D341Med (cell line): ENCODE measurements at places on chromosomes 12 and 14.
A peak's percentile ranks its signal among the peaks of the same experiment; 100 is the strongest.

DNA sequence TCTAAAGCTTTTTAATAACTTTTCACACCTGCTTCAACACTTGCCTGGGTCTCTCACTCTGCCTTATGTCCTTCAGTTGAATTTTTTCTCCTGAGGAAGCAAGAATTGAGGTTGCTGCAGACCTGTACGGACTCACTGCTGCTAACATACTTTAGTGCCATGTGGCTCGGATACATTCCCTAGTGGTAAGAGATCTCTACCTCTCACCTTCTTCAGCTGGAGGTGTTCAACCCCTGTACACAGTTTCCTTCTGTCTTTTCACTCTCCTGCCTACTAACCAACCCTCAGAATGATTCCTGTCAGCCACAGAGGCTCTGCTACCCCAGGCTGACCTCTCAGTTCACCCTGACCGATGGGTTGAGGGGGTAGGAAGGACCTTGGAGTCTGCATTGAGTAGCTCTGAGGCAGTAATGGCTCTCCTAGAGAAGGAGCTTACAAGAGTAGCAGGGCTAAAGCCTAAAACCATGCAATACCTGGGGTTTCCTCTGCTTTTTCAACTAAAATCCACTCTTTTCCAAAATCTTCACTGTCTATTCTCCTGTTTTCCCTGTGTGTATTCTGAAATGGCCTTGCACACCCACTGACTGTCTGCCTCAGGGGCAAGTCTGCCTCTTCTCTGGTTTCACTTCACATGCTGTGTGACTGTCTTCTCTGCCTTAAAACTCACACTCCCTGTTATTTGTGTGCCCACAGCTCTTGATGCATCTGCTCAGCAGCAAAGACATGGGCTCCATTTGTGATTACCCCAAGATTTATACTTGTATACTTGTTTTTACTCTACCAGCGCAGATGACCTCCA lies 14.0 kb upstream of the DHRS2 start:
- DNase-seq = no peak

- DNase-seq = no peak
Observed at GRCh38 chr14:93064411-93065271, 51.1 kb downstream of the ITPK1 start.

GRCh38 chr14:45104561-45104960 lies 20.6 kb downstream of the PRPF39 start:
- no peak for DNase-seq

DNA sequence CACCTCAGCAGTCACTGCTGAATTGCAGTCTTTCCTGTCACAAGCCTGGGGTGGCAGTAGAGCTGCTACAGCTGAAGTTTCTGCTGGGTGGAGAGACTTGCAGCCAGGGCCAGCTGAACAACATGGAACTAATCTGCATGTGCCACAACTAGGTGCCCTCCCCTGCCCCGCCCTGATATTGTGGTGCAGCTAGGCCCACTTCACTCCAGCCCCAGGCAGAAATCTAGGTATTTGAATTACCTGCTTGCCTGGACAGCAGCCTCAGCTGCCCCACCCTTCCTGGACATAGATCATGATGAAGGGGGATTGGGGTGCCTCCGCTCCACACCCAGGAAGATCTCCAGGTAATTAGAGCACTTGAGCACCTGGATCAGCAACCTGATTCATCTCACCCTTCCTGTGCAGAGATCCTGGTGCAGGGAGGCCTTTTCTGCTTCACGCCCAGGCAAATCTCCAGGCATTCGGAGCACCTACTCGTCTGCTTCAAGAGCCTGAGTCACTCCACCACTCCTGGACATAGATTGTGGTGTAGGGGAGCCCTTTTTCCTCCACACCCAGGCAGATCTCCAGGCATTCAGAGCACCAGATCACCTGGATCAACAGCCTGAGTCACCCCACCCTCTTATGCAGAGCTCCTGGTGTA lies 477.0 kb downstream of the SOX5 start:
- no peak for DNase-seq

DNA sequence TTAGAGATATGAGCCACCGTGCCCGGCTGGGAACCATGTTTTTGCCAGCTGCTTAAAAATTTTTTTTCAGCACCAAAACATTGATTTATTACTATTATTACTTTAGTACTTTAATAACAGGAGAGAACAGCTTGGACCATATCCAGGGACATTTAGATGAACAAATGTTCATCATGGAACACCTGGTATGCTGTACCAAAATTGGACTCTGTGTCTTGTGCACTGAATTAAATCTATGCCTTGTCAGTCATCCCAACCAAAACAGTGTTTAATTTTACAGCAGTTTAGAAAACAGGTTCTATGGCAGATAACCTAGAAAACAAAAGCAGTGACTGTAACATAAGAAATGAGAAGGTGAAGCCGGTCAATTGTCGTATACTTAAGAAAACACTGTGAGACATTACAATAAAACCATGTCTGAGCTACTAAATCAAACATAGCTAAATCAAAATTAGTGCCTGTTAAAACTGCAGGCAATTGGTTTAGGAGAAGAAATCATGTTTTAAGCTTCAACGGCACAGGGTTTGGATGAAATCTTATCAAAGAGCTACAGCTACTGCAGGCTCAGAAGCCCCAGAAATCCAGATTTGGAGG lies 58.2 kb upstream of the PYGL start:
- DNase-seq = no peak

GRCh38 chr14:91595736-91596135 lies 85.6 kb upstream of the PPP4R3A start:
- DNase-seq = no peak

GRCh38 chr14:71695611-71696350 lies 236.4 kb upstream of the RGS6 start:
- DNase-seq = no peak

DNA sequence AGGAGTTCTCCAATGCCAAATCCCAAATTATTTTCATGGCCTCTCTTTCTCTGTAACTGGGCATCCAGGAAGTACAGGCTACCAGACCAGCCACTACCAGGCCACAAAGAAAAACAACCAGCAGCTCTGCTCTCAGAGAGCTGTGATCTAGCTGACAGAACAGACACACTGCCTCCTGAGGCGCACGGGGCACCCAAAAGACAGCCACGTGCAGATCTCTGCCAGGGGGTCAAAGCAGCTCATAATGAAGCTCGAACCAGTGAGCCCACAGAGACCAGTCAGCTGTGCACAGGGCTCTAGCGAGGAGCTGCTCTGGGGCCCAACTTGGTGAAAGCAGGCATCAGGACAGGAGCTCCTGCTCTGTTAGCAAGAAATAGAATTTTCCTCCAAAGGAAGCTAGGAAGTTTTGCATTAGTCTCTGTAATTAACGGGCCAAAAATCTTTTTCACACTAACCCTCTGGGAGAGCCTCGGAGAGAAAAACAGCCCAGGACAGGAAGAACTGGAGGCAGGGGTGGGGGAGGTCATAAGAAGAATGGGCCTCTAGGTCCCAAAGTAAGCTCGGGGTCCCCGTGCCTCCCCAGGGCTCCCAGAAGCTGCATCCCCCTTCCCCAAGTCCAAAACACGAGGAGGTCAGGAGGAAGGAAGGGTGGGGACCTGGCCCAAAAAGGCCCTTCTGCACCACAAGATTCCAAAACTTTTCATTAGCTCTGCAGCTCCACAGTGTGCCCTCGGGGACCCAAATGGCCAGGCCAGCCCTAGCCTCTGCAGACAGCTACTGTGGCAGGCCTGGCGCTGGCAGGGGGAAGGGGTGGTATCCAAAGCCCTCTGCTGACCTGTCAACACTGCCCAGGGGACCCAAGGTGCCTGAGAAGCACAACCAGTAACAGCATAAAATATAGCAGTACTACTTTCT lies 30.2 kb downstream of the ACTN1 start:
- no peak for DNase-seq

DNA sequence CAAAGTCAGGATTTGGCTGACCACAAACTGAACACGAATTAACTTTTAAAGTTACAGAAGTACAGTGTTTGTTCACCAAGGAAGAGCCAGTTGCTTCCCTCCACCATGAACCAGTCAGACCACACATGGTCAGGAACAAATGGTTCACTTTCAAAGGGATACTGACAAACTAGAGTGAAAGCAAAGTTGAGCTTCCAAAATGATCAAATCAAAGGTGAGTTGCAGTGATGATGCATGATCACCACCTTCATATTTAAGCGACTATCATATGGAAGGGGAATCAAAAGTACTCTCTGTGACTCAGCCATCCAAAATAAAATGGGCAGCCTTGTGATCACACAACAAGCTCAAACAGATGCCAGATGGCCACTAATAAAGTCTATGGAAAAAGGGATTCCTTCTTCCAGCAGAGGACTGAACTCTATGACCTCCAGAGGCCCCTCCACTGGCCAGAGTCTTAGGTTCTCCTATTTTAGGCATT lies 13.1 kb downstream of the NT5DC3 start:
- DNase-seq = no peak

DNA sequence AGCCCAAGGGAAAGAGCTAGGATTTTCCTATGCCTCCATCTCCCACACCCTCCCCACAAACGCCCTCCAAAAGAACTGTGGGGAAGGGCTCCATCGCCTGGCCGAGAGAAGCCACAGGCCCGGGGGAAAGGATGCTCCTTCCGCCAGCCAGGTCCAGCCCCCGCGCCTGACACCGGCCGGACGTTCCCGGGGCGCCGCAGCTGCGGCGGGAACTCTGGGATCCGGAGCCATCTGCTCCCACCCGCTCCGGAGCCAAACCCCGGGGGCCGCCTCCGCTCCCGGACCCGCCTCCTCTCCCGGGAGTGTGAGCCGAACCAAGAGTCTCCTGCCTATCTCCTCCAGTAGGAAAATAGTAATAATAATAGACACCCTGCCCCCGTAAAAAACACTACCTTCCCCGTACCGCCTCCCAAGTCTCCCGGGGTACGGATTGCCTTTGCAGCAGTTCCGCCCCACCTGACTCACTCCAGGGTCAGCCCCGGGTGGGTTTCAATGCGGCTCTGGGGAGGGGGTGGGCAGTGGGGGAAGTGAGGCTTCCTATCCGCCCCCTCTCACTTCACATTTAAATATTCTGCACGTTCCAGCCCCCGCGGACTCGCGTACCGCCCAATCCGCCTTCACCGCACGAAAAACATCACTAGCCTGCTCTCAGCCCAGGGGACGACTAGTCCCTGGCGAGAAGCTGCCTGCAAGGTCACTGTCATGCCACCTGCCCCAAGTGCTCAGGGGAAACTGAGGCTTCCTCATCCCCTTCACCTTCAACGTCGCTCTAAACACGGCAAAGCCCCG lies 2.4 kb downstream of the AGAP2 start:
- peak; percentile 76 for DNase-seq

- DNase-seq = peak; percentile 24
Observed at GRCh38 chr12:68739891-68740290, 6.1 kb upstream of the SLC35E3 start.

- DNase-seq = no peak
Observed at GRCh38 chr14:49950275-49951228, 57.7 kb downstream of the ARF6 start.

GRCh38 chr14:25239170-25239569 lies 189.2 kb upstream of the STXBP6 start:
- no peak for DNase-seq

DNA sequence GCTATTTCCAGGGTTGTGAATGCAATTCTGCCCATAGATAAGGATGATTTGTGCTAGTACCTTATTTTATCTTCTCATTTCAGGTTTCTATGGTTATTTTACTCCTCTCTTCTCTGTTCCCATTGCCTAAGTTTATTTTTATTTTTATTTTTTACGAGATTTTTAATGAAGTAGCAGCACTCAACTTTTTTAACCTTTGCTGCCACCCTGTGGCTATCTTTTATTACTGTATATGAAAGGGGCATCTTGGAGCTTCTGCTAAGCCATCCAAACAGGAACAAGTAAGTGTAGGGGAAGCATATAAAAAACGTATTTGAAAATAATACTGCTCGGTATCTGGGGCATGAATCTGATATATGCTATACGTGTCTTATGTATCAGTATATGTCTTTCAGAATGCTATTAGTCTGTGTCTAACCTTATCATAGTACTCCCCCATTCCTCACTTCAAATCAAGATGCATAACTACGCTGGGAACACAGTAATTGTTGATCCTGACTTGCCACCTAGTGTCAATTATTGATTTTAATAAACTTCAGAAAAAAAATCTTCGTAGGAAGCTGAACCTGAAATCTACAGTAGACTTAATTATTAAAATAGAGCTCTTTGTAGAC lies 60.3 kb downstream of the KLRG1 start:
- DNase-seq = peak; percentile 33

DNA sequence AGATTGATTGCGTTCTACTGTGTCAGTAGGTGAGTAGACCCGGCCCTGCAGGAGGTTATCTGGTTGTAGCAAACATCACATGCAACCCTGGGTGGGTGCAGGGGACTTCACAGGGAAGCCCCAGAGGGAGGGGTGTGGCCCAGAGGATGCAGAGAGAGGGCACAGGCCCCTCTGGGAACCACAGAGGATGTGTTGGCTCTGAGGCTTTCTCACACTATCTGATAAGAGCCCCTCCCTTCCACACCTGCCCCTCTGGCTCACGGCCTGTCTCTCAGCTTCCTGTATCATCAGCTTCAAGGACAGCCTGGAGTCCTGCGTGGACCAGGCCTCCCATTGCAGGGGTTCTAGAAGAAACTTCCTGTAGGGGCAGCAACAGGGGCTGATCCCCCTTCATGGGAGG lies 101.9 kb downstream of the RIN3 start:
- DNase-seq = no peak

GRCh38 chr14:24080142-24080530 lies 8.8 kb downstream of the CPNE6 start:
- DNase-seq = no peak

DNA sequence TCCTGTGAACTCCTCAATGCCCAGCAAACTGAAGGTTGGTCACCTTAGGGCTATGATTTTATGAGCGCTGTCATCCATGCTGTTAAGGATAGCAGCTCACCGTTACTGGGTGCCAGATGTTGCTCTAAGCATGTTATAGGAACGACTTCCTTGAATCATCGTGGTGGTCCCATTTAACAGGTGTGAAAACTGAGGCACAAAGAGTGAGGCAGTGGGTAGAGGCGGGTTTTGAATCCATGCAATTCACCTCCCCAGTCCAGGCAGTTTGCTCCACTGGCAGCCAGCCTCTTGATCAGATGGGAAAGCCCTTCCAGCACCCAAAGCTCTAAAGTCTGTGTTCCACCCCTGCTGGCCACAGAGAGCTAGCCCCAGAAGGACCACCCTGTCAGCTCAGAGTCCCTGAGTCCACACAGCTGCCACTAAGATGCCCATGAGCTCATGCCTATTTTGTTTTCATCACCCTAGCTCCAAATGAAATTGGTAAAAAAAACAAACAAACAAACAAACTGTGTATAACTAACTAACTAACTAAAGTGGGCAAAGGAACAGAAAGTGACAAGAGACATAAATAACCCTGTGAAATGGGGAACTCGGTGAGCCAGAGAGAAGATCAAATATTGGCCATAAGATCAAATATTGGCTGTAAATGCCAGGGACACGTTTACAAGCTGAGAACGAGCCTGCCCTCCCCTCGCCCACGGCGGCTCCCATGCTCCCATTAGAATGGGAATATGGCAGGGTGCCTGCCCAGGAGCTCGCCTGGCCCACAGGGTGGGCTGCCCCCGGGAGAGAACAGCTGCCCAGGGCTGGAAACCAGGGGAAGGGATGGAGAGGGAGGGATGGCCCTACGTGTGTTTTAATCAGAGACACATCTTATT lies 72.3 kb upstream of the RFLNA start:
- DNase-seq = no peak

DNA sequence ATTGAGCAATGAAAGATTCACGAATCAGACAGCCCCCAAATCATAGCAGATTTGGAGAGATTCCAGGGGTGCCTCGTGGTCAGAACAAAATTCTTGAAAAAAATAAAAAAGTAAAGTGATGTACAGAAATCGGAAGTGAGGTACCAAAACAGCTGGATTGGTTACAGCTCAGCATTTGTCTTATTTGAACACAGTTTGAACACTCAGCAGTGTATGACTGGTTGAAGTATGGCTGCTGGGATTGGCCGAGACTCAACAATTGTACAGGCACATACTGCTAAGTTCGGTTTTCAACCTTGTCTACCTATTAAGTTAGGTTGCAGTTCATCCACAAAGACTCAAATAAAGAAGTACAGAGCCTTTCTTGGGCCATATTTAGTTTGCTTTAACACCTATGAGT lies 865.4 kb upstream of the TMEM132C start:
- DNase-seq = no peak
